ENCODE measurements at places on chromosomes 2 and 18. TPM values are rescaled to one million over a fixed set of nuclear protein-coding genes. Genes with fewer than 3 reads are reported as not detected.

DNA sequence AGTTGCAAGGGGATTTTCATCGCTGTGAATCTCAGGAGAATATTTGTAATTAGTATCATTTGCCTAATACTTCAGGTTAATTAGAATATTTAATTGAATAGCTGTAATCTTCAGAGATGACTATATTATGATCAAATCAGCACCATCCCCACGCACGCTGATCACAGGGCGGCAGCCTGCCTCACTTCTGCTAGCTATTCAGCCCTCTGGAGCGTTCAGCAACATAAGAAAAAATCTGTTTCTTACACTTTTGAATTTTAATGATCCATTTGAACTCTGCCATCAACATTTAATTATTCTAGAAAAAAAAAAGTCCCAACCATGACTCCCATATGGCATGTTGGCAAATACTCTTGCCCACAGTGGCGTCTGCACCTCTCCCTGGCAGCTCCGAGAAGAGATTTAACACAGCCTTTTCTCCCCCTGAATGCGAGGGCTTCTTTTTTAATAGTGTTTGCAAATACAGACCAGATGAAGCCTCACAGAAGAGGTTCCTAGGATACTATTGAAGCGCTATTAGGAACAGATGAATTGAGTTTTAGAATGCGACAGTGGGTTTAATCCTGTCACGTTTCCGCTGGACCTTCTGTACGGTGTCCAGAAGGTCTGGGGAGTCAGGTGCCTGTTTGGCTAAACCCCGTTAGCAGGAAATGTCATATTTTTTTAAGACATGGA lies 731.9 kb upstream of the SALL3 start:
- no peak for DNase-seq

GRCh38 chr2:217998926-217999594 lies 3.7 kb downstream of the TNS1 start:
- no peak for DNase-seq

DNA sequence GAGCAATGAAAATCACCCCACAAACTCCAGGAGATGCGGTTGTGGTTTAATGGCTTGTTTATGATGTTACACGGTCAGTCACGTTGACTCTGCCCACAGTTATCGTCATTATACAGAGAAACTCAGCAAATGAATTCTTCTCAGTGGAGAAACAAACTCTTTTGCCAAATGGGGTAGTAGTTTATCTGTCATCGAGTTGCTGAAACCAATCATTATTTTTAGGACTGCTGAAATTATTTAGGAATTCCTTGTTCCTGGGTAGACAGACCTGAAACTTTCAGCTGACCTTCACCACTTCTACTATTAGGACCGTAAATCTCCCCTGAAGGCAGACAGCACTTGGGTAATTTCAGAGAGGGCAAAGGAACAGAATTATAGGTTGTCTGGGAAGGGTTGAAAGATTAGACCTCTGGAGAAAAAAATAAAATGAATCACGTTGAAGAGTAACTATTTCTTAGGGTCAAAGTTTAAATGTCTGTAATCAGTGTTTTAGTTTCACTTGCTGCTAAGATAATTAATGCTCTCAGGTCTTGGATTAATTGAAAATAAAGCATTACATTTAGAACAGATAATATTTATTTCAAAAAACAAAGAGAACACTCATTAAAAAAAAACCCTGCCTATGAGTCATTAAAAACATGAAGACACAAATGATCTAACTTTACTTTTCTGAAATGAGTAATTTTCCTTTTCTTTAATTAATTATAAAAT lies 52.1 kb upstream of the LYPD6 start:
- DNase-seq = no peak

Gene CDH7
- 2.5 TPM for total RNA-seq

DNA sequence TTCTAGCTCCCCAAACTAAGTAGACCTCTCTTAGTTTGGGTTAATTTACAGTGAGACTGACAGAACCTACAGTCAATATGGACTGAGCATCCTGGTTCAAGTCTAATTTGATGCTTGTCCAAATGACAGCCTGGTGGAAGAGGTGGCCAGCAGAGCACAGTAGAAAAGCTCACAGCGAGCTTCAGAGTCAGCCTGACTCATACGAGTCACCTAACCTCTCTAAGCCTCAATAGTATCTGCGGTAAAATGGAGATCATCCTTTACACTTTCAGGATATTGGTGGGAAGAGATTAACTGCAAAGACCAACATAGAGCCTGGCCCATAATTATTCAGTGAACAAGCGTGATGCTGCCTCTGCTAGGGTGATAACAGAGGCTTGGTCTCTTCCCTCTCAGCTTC lies 54.5 kb downstream of the DOCK10 start:
- no peak for DNase-seq

- DNase-seq = no peak
These were observed 2.0 kb upstream of the HK2 start for GRCh38 chr2:74831693-74832530.

Gene HRH4
- 0.24 TPM for total RNA-seq

DNA sequence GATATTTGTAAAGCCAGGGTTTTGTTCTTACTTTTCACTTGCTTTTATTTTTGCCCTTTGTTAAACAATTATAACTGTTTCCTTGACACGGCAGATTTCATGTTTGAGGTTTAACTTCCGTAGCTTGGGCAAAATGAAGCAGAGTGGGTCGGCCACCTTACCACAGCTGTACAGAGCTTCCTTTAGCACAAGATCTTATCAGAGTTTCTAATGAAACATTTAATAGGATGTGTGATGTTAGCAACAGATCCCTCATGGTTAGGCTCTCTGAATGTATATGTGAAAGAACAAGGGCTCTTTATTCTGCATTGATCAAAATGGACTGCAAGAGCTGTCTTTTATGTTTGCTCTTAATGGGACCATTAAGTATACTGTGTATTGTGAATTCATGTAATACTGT lies 22.3 kb downstream of the RNF125 start:
- DNase-seq = peak; percentile 51

- no peak for DNase-seq
These were observed 133.7 kb downstream of the CBLN2 start for GRCh38 chr18:72410399-72410798.

- no peak for DNase-seq
These were observed 101.9 kb downstream of the GPD2 start for GRCh38 chr2:156538083-156538504.

DNA sequence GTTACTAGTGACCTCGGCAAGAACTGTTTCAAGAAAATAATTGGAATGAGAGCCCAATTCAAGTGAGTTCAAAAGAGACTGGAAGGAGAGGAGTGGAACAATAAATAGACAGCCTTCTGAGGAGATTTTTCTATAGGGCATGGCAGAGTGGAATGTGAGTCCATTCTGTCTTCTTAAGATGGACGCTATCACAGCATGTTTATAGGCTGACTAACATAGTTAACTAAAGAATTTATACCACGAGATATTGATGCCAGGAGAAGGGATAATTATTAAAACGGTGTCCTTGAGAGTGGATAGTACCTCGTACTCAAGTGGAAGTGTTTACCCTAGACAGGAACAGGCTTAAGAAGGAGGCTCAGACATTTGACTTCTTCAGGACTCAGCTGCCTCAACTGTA lies 143.5 kb upstream of the RBBP8 start:
- no peak for DNase-seq

Data from thymus (tissue), 14 donors.